ENCODE measurements at places on chromosomes 2 and 18. TPM values are rescaled to one million over a fixed set of nuclear protein-coding genes. Genes with fewer than 3 reads are reported as not detected.

The CHCHD5 gene
- 24.8 TPM for total RNA-seq

The ARHGAP15 gene
- total RNA-seq, result 4.2 TPM

The ZRANB3 gene
- 2.7 TPM for total RNA-seq

The SIX2 gene
- total RNA-seq, result 0.40 TPM

The RAB17 gene
- total RNA-seq, result 3.2 TPM

DNA sequence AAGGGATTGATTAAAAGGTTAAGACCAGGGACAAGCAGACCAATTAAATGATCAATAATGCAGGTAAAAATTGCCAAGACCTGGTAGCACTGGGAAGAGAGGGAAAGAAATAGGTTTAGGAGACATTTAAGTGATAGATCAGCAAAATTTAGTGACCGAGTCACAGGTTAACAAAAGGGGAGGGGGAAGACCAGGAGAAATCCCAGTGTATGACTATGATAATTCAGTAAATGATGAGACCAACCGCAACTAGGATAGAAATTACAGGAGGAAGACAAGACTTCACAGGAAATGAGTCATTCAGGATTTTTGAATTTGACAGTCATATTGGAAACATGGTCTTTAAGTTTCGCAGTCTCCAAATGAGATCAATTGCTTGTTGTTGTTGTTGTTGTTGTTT, 62.9 kb downstream of the COBLL1 start:
- DNase-seq, result no peak

DNA sequence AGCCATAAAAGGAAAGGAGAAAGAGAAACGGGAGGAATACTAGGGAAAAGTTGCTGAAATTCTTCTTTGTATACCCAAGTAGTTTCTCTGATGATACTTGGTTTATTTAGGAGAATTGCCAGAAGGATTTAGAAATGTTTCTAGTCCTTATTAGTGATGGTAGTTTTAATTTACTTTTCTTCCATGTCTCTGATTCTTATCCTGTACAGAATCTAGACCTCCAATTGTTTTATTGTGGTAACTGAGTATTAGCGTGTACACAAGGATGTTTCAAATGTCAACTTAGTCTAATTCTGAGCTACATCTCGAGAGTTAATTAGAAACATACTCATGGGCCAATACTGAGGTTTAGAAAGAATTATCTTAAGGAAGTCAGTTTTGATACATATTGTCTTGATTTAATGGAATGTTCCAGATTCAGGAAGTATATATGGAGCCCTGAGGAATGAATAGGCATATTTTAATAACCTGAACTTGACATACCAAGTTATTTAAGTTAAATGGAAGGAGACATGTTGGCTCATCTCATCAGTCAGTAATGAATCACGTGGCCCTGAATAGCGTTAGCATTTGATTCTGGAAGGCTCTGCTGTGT, 219.6 kb downstream of the LTBP1 start:
- DNase-seq, result no peak

DNA sequence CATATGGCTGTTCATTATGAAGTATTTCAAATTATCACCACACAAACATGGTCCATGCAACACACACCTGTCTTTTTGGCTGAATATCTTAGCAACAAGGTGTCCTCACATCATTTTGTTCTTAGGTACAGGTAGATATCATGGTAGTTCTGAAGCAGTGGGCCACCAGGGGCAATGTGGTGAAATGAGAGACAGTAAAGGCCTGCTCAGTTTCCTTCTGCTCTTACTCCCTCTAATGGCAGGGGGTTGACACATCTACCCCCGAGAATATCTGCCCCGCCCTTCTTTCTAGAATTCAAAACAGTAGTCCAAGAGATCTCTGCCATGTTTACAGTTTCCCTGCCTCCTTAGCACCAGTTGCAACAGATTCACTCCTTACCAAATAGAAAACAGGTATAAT, 147.0 kb upstream of the KLHL14 start:
- no peak for DNase-seq

DNA sequence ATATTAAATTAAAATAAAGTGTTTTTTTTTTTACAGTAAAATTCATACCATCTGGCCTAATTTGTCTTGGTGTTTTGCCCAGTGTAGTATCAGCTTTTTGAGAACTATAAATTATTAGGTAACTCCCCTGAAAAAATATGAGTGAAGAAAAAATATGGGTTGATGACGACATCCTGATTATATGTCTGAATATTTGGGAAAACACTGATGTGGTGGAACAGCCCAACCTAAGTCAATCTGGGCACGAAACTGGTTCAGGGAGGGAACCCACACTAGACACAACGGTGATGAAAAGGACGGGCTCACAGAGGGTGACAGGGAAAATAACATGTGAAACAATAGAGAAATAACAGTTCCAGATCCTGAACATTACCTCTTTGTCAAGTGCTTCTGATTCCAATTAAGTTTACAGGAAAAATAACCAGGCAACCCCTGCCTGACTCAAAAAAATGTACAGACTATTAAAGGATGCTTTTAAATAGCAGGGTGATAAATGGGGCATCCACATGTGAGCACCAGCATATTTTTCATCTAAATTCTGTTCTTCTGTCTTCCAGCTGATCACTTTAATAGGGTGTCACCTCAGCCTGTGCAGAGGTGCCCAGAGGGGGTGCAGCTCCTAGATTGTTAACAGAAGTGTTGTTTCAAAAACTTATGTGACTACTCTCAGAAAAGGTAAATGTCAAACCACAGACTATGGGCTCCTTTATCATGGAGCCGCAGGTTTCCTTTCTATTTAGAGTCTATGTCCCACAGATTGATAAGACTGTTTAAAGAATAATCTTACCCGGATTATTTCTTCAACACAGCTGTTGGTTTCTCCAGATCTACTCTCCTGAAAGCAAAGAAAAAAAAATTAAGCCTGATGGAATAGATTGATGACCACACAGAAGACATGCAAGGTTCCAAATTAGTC, 305.4 kb downstream of the AFF3 start:
- no peak for DNase-seq

DNA sequence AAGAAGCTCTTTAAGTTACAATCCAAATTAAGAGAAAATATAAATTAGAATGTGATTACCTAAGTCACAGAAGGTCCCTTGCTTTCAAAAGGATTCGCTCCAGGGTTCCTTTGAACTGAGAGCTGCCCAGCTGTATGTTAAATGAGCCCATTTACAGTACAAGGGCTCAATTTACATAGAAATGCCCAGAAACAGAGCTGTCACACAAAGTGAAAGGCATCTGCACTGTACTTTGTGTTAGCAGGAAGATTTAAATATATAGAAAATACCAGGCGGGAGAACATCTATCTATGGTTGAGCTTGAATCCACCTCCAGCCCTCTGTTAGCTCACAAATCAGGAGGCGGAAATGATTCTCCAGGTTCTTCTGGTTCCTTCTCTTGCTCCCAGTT, 272.9 kb downstream of the PAX3 start:
- no peak for DNase-seq

DNA sequence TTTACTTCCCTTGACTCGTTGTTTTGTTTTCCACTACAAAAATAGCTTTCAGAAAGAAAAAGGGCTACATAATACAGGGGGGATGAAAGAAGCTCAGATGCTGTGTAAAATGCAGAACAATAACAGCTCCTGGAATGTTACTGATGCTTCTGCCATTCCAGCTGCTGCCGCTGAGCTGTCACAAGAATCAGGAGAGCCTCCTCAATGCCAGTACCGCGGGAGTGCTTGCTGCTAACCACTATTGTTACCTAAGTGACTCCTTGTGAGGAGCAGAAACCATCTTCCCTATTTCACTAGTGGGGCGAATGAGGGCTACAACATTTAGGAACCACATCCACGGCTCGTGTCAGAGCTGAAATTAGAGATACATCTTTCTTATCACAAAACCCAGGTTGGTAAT, 384.8 kb downstream of the GALR1 start:
- DNase-seq, result no peak

GRCh38 chr2:157168501-157168900, 89.0 kb upstream of the GALNT5 start:
- no peak for DNase-seq
